ENCODE measurements at places on chromosomes 7 and 10.

GRCh38 chr7:104933521-104933988, 80.5 kb upstream of the KMT2E start:
- DNase-seq = no peak

GRCh38 chr10:122877264-122877663, 2.1 kb downstream of the FAM24B start:
- no peak for DNase-seq

- no peak for DNase-seq
Measured at GRCh38 chr10:77392851-77393250, 244.8 kb downstream of the KCNMA1 start.

DNA sequence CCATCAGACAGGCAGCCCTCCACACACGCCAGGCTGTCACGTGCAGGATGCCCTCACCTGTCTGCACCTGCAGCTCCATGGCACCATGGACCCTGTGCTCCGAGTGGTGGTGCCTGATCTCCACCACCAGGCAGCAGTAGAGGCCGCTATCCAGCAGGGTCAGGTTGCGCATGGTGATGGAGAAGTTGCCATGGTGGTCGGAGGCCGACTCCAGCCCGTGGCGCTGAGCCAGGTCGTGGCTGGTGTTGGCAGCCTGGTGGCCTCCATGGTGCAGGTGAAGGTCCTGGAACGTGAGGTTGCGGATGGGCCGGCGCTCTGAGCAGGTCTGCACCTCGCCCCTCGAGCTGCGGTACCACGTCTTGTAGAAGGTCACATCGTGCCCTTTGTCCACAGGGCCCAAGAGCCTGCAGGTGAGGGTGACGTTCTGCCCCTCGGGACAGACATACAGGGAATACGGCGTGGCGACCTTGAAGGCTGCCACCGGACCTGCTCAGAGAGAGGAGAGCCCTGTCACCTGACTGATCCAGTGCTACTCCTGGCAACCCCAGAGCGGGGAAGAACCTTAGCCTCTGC, 11.7 kb downstream of the VSIR start:
- no peak for DNase-seq
